ENCODE measurements at places on chromosomes 16 and 17.

GRCh38 chr17:60305141-60305540, 86.8 kb downstream of the USP32 start:
- DNase-seq, result peak; percentile 53

GRCh38 chr16:49739381-49739780, 116.5 kb downstream of the ZNF423 start:
- DNase-seq, result no peak

- DNase-seq, result no peak
Observed at GRCh38 chr16:3673676-3674377, 19.3 kb downstream of the DNASE1 start.

GRCh38 chr16:10069374-10069773, 112.9 kb downstream of the GRIN2A start:
- no peak for DNase-seq

DNA sequence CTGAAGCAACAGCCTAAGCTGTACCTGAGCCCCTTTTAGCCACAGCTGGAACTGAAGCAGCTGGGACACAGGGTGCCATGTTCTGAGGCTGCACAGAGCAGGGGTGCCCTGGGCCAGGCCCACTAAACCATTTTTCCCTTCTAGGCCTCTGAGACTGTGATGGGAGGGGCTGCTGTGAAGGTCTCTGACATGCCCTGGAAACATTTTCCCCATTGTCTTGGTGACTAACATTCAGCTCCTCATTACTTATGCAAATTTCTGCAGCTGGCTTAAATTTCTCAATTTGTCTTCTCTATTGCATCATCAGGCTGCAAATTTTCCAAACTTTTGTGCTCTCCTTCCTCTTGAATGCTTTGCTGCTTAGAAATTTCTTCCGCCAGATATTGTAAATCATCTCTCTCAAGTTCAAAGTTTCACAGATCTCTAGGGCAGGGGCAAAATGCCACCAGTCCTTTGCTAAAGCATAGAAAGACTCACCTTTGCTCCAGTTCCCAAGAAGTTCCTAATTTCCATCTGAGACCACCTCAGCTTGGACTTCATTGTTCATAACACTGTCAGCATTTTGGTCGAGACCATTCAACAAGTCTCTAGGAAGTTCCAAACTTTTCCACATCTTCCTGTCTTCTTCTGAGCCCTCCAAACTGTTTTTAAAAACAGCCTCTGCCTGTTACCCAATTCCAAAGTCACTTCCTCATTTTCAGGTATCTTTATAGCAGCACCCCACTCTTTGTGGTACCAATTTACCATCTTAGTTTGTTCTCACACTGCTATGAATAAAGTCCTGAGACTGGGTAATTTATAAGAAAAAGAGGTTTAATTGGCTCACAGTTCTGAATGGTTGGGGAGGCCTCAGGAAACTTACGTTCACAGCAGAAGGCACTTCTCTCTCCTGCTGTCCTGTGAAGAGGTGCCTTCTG, 49.8 kb downstream of the TMEM100 start:
- peak; percentile 10 for DNase-seq

GRCh38 chr17:43591779-43592562, 45.8 kb upstream of the ETV4 start:
- DNase-seq, result no peak

DNA sequence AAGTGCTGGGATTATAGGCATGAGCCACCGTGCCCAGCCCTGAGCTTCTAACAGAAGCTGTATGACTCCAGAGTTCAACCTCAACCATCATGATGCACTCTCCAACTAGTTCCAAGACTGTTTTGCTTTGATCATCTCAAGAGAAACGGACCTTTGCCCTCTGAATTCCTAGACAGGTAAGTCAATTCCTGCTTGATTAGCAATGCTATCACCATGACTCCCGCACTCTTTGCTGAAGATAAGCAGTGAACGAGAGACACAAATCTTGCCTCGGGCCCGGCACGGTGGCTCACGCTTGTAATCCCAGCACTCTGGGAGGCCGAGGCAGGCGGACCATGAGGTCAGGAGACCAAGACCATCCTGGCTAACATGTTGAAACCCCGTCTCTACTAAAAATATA, 22.2 kb downstream of the ANKFY1 start:
- no peak for DNase-seq

DNA sequence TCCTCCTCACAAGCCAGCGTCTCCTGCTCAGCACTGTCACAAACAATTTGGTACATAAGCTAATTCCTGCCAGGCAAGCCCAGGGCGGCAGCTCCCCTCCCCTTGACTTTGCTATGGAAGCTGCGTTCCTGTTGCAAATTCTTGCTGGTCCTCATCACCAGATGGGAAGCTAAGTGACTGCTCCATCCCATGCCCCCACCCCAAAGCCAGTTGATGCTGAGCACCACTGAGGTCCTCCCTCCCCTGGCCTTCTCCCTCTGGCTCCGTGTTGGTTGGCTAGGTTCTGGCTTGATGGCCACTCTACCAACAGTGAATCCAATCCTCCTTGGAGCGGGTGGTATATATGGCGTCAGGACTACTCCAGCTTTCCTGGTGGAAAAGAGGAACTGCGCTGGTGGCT, 34.4 kb downstream of the PIPOX start:
- no peak for DNase-seq

- DNase-seq, result no peak
Observed at GRCh38 chr17:29433541-29433940, 43.4 kb downstream of the TAOK1 start.

- no peak for DNase-seq
Observed at GRCh38 chr17:78307887-78308638, 51.8 kb downstream of the SOCS3 start.

DNA sequence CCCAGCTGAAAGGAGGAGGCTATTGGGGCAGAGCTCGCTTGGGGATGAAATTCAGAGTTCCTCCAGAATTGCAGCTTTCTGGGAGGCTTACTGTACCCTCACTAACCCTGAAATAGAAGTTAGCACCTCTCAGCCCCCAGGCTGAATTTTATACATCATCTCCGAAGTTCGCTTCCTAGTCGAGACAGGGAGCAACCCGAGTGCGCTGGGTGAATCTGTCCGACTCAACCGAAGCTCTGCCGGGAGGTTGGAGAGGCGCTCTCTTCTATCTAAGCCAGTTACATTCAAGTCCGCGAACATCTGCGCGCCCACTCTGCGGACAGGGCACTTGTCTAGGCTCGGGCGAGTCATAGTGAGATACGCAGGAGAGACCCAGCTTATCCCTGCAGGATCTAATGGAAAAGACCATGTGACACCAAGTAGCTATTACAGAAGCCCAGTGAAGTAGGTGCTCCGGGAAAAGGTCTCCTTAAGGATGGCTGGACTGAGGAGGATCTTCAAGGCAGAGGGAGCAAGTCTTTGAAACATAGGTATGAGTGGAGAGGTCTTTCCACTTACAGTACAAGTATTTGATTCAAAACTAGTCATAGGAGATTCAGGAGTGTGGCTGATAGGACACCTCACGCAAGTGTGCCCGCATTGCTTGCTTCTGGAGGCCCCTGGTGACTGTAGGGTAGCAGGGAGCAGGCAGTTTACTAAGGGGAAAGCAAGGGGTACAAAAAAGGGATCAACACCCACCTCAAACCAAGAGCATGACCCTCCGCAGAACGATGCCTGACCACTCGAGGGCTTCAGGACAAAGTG, 646 bp upstream of the HES7 start:
- peak; percentile 57 for DNase-seq

DNA sequence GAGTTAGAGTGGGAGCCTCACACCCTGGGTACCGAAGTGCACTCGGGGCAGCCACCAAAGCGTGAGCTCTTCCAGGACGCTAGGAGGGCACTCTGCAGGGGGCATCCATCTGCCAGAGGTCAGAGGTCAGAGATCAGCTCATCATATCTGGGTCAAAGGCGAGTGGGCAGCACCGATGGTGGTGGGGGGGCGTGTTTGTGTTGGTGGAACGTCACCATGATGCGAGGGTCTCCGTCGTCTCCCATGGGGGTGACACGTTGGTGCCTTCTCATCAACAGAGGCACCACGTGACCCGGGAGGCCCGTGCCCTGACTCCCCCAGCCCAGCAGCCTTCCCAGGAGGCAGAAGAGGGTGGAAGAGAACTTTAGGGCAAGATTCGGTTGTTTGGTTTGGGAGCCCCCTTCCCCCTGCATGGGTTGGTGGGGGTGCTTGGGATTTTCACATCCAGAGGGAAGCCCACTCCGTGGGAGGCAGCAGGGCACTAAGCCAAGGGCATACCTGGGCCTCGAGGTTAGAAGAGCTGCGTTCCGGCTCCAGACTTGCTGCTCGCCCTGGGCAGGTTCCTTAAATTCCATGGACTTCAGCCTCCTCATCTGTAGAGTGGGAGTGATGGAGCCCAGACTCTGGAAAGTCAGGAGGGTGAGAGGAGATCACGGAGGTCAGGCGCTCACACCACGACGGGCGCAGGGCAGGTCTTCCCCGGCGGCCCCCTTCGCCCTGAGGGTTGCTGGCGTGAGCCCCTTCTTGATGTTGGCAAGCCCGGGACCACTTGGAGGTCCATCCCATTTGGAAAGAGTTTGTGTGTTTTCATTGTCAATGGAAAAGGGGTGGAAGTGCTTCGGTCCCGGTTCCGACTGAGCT, 14.0 kb downstream of the CRISPLD2 start:
- DNase-seq, result no peak

GRCh38 chr16:46774743-46775177, 26.6 kb upstream of the MYLK3 start:
- DNase-seq, result no peak

- DNase-seq, result no peak
Observed at GRCh38 chr17:44564429-44564828, 7.1 kb downstream of the FZD2 start.

DNA sequence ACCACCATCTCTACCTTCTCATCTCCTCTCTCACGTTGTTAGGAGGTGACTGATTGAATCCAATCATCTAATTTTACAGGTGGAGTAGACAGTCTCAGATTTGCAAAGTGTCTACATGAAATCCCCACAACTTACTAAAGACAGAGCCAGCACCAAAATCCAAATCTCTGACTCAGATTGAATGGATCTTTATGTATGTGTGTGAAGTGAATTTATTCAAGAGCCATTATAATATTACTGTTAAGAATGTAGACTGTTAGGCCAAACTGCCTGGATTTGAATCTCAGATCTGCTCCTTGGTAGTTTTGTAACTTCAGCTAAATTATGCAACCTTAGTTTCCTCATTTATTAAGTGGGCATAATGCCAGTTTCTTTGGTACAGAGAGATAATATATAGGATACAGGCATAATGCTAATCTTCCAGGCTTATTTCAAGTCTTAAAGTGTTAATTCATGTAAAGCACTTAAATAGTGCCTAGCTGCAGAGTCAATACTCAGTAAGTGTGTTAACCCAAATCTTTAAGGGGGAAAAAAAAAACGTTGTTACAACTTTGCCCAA, 12.7 kb downstream of the CNEP1R1 start:
- no peak for DNase-seq

DNA sequence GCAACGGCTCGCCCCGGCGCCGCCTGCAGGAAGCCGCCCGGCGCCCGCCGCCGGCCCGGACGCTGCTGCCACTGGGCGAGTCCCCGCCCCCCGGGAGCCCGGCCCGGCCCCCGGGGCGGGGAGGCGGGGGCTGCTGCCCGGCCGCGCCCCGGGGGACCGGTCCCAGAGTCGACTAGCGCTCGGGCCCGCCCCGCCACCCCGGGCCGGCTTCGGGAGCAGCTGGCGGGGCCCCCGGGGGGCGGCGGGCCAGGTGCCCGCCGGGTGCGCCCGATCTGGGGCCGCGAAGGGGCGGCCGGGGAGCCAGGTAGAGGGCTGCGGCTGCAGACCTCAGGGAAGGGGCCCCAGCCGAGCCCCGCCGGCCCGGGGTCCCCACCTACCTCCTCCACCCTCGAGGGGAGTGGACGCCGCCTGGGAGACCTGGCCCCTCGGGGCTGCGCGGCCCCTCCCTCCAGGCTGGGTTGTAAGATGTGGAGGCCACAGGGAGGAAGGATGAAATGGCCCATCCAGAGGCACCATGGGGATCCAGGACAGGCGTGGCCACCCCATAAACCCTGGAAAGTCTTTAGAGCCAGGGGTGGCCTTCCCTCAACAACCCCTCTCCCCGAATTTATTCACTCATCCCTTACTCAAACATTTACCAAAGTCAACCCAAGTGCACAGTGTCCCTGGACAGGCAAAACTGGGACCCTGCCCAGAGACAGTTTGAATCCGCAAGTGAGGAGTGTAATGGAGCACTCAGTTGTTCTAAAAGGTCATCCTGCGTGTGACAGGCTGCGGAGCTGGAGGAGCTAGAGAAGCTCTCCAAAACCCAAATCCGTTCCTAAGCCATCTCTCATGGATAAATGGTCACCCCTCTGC, at the start of gene CDYL2:
CDYL2 (minus strand) TSS at position 73 of the 858 bp plus-strand sequence. CDS start 425 bp downstream, outside the sequence.
- peak; percentile 27 for DNase-seq

GRCh38 chr17:48492401-48493298, 38.2 kb downstream of the HOXB1 start:
- peak; percentile 74 for DNase-seq

- no peak for DNase-seq
Observed at GRCh38 chr17:50201276-50201854, at the start of gene COL1A1. TSS of gene COL1A1 (minus strand) at chr17:50201631. CDS start at chr17:50201513, 118 bp downstream.

GRCh38 chr17:10317543-10317834, 55.3 kb downstream of the MYH13 start:
- no peak for DNase-seq

DNA sequence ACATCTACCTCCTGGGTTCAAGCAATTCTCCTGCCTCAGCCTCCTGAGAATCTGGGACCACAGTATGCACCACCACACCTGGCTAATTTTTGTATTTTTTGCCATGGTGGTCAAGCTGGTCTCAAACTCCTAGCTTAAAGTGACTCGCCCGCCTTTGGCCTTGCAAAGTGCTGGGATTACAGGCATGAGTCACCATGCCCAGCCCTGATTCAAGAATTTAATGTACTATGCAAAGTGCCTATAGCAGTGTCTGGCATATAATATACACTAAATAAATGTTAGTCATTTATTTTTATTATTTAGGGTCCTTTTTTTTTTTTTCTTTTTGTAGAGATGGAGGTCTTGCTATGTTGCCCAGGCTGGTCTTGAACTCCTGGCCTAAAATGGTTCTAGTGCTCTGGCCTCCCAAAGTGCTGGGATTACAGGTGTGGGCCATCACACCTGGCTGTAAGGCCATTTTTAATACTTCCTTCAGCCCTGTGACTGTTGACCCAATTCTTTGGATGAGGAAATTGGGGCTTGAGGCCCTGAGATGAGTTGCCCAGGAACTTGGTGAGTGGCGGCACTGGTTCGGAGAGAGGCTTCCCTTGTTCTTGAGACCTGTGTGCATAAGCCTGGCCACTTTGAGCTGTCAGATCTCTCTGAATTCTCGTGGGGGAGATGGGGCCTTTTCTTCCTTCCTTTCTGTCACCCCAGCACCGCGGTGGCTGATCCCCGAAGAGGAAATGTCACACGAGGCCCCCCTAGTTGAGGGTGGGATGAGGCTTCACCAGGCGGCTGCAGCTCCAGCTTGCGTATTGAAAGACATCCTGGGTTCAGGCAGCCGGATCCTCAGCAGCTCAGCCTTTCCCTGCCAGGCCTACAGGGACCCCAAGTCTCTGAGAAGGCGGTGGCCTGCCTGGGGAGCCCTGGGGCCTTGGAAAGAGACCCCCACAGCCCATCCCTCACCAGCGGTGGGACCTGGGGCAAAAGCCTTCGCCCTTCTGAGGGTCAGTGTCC, 38.7 kb downstream of the LAT start:
- DNase-seq, result no peak

GRCh38 chr17:49029801-49030200, 32.6 kb downstream of the IGF2BP1 start:
- no peak for DNase-seq
